Ascending aorta (tissue), 2 donors: ENCODE measurements at places on chromosomes 4 and X.

GRCh38 chr4:90977726-90978125 lies 850.5 kb downstream of the CCSER1 start:
- DNase-seq: no peak

DNA sequence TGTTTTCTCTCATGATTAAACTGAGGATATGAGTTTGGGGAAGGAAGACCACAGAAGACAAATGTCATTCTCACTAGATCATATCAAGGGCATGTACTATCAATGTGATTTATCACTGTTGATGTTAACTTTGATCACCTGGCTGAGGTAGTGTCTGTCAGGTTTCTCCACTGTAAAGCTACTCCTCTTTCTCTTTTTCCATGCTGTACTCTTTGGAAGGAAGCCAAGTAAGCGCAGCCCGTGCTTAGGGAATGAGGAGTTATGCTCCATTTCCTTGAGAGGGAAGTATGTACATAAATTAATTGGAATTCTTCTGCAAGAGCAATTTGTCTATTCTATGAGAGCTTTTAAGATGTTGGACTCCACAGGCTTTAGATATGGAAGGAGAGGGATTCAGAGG lies 4.0 kb upstream of the KANTR start:
- DNase-seq: no peak

- no peak for DNase-seq
Observed at GRCh38 chrX:135981668-135982067, 3.6 kb upstream of the SLC9A6 start.

DNA sequence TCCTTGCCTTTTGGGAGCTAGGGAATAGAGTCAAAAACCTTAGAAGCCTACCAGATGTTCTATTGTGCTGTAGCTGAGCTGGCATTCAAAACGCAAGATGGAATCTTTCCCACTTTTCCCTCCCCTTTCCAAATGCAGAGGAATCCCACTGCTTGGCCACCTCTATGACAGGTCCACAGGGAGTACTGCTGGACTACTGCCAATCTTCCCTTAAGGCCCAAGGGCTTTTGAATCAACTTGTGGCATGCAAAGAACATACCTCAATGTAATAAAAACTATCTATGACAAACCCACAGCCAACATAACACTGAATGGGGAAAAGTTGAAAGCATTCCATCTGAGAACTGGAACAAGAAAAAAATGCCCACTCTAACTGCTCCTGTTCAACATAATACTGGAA lies 139.2 kb upstream of the AGTR2 start:
- no peak for DNase-seq

DNA sequence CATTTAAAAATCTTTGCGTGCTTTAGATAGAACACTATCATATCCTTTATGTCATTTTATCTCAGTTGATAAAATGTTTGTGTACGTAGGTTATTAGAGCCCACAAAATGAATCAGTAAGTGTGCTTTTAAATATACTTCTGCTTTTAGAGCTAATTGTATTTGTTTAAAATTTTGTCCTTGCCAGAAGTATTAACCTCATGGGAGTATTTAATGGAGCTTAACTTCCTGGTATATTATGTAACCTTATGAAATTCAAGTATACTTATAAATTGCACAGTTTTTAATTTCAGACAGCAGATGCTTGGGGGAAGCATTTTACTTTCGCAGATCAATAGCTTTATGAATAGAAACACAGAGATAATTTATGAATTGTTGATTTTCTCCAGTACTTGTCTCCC lies 90.2 kb downstream of the DIPK2B start:
- no peak for DNase-seq

- no peak for DNase-seq
Observed at GRCh38 chrX:14050709-14051108, 21.0 kb upstream of the GEMIN8 start.

- no peak for DNase-seq
Observed at GRCh38 chr4:10273030-10273429, 156.4 kb upstream of the WDR1 start.

DNA sequence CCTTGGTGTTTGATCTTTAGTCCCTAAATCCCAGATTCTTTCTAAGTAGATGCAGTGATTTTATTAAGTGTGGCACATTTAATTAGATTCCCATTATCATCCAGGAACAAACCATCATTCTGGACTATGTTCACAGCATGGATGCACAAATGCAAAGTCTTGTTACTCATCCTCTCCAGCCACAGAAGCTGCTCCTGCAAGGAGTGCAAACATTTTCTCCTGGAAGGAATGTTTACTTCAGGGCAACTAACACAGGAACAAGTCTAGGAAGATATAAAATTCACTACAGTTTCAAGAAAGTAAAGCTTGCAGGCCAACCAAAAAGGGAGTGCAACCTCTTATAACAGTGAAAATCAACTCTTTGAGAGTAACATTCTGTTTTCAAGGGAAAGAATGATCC lies 106.0 kb downstream of the IQCM start:
- DNase-seq: no peak

DNA sequence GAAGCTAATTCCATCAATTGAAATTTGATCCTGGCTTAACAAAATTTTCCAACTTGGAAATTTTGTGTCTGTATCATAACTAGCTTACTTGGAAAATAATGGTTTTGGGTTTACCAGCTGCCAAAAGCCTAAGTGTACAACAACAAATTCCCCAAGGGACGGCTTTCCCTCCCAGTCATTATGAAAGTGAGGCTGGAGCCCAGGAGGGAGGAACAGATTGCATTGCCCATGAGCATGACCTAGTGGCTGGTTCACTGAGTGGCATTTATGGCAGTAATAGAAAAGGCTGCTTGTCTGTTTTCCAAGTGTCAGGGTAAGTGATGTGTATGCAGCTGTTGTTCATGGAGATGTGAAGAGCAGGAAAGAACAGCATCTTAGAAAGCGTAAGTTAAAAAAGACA lies 70.8 kb upstream of the HHIP start:
- DNase-seq: no peak

DNA sequence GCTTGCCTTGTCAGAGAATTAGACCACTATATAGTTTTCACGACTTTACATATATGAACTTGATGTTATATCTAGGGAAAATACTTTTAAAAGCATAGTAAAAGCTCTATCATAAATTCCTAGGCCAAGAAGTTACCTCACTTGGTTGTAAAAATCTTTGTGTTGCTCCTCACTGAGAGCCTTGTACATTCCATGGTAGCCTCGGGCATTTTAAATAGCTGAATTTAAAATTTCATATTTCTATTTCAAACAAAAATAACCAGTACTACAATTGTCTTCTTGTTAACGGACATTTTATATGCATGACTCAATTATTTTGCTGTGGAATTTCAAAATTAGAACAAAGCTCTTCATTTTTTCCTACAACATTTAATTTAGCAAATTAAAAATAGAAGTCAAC lies 107.6 kb downstream of the MID1 start:
- no peak for DNase-seq

DNA sequence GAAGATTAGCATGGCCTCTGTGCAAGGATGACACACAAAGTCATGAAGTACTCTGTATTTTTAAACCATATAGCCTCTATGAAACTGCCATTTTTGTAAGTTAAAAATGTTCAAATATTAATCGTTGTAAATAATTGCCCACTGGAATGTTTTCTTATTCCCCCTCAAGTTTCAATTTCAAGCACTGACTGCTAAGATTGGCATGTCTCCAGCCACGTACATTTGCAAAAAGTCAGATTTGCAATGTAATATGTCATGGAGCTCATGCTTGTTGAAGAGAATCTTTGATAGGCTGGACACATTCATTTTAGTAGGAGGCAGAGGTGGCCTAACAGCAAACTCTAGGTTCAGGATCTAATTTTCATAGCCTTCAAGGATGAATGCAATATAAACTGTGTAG lies 124.7 kb downstream of the CBR4 start:
- no peak for DNase-seq

- DNase-seq: no peak
Observed at GRCh38 chr4:78293348-78293747, 236.2 kb downstream of the FRAS1 start.

GRCh38 chrX:78119521-78120227 lies 15.6 kb downstream of the PGK1 start:
- DNase-seq: no peak

DNA sequence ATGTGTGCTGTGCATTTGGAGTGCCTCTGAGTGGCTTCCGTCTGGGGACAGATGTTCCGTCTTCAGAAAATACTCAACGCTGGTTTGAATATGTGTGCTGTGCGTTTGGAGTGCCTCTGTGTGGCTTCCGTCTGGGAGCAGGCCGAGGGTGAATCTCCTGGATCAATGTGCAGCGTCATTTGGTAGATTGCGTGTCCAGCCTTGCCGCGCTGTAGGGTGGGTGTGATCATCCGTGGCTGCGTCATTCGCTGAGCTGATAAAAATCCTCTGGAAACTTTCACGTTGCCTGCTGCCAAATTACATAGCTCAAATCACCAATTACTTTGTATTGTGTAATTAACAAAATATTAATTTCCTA lies 12.1 kb downstream of the UVSSA start:
- DNase-seq: no peak

DNA sequence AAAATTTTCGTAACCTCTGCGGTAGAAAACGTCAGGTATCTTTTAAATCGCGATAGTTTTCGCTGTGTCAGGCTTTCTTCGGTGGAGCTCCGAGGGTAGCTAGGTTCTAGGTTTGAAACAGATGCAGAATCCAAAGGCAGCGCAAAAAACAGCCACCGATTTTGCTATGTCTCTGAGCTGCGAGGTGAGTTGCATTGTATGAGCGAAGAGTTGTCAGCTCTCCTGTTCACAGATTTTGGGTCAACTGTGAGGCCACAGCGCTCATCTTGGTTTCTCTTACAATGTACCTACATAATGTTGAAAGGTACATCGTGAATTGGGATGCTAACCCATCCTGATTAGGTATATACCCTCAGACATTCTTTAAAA lies 486 bp downstream of the CLCN3 start:
- no peak for DNase-seq

- no peak for DNase-seq
Observed at GRCh38 chr4:37584493-37585060, 101.6 kb downstream of the RELL1 start.

GRCh38 chr4:95439896-95440295 lies 108.9 kb downstream of the UNC5C start:
- DNase-seq: no peak

DNA sequence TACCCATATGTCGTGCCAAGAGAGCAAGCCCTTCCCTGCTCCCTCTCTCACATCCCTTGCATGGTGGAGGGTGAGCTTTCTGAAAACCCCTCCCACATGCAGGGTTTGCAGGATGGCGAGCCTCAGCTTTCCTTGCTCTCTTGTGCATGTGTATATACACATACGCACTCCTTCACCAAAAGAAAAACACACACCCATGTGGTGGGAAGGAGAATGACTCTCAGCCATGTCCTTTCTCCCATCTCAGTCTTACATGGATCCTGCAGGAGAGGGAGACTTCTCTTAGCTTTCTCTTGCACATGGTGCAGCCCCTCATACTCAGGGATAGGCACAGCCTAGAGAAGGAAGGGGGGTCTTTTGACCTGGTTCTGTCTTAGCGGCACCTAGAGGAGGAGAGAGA lies 81.1 kb downstream of the CLCN5 start:
- DNase-seq: no peak

DNA sequence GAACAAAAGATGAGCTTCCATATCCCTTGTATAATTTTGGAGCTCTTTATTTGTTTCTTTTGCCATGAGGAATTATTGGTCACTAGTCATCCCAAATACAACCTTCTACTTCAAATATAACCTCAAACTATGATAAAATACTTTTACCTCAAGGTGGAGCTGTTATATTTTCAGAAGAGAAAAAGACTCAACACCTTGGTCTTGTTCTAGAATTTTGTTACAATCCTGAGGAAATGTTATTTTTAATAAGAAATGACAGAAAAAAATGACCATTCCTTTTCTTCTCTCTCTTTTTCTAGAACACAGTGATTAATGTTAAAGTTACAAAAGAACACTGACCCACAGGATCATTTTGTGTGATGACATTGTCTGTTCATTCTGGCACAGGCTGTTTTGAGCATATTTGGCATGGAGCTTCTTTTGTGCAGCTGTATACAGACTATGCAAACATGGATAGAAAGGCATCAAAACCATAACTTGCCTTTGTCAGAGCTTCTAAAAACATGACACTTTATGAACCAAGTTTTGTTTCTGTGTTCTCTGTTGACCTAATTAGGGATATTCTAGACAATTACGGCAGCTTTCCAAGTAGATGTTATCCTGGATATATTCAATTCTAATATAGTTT lies 159.6 kb upstream of the CTSO start:
- DNase-seq: no peak

GRCh38 chrX:17464194-17464593 lies 89.2 kb downstream of the NHS start:
- no peak for DNase-seq

DNA sequence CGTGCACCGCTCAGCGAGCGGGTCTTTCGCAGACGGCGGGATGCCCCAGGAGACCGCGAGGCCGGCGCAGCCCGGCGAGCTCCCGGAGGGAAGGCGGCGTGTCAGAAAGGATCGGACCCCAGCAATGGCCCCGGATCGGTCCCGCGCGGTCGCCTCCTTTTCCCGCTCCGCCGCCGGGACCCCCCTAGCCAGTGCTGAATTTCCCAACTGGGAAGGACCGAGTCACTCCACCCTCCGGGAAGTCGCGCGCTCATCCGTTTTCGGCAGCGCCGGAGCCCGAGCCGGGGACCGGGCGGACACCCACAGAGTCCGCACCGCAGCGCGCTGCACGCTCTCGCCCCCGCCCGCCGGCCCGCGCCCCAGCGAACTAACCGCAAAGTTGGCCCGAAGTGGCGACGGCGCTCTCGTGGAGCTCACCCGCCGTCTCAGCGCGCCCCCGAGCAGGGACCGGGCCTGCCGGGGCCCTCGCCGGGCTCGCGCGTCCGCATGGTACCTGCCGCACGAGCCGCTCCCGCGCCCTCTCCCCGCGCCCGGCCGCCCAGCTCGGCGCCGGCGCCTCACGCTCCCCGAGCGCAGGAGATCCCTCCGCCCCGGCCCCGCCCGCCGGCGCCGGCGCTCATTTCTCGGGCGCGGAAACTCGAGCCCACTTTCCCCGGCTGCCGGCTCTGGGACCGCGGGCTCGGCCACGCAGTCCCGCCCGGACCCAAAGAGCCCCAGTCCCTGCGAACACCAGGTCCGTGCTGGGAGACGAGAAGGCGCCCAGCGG lies at the start of gene FAT1:
Gene FAT1 (minus strand): TSS at position 565 of the 766 bp plus-strand sequence. CDS start 14,029 bp downstream, outside the sequence.
- DNase-seq: no peak

DNA sequence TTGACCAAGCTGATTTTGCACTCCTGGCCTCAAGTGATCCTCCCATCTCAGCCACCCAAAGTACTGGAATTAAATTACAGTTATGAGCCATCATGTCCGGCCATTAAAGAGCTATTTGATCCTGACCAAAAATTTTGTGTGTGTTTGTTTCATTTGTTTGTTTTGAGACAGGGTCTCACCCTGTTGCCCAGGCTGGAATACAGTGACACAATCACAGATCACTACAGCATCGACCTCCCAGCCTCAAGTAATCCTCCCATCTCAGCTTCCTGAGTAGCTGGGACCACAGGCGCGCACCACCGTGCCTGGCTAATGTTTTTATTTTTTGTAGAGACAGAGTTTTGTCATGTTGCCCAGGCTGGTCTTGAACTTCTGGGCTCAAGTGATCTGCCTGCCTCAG lies 82.9 kb upstream of the RBPJ start:
- no peak for DNase-seq

GRCh38 chr4:157072002-157072401 lies 3.9 kb upstream of the GLRB start:
- no peak for DNase-seq
